NCI-H2081 (cell line): ENCODE measurements at places on chromosomes 7 and 10.

DNA sequence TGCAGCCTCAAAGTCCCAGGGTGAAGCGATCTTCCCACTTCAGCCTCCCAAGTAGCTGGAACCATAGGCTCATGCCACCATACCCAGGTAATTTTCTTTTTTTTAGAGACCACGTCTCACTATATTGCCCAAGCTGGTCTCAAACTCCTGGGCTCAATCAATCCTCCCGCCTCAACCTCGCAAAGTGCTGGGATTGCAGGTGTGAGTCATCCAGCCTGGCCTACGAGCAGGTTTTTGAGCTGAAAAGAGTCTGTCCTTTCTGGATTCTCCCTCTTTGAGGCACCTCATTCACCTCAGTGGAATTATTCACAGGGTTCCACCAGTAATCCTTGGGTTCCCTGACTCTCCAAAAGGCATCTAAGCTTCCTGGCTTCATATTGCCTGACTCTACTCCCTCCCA lies 7.6 kb upstream of the LEP start:
- no peak for DNase-seq

DNA sequence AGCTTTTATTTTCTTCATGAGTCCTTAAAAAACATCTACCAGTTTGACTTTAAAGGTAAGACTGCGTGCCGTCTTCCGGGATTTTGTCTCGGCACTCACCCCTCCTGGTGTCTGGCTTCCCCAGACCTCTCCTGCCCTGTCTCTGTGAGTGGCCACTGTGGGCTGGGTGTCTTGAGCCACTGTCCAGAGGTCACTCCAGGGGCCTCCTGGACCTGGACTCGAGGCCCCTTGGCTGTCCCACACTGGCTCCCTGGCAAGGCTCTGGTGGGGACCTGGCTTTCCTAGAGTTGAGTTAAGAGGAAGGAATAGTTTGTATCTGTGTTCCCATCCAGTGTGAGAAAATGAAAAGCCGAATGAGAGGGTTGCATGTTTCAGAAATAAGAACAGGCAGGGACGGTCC lies 95.5 kb downstream of the NKX6-2 start:
- no peak for DNase-seq

DNA sequence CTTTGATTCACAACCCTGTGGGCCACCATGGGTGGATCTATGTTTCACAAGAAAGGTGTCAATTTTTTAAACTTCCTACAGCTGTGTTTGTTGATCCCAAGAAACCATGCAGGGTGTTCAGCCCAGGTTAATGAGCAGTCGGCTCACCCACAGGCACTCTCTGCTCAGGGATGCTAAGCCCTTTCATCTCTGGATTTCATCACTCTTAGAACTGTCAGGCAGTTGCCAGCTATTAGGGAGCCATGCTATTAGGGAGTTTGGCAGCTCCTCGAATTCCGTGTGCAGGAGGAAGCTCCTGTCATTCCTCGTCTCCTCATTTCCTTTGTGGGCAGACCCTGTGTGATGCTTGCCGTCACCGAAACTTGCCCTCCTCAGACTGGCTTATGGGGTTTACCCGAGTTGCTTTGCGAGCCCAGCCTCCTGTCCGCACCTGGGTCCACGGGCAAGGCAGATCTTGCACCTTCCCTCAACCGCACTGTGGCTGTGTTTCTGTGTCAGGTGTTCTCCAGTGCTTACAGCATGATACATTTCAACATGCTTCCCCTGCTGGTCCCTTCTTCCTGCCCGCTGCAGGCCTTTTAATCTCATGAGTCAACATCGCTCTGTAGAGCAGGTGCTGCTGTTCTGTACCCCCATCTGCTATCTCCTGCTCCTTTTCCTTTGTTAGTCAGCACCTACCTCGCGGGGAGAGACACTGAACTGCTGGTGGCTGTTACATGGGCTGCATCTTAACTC lies 509.8 kb downstream of the SUGCT start:
- DNase-seq, result peak; percentile 17

DNA sequence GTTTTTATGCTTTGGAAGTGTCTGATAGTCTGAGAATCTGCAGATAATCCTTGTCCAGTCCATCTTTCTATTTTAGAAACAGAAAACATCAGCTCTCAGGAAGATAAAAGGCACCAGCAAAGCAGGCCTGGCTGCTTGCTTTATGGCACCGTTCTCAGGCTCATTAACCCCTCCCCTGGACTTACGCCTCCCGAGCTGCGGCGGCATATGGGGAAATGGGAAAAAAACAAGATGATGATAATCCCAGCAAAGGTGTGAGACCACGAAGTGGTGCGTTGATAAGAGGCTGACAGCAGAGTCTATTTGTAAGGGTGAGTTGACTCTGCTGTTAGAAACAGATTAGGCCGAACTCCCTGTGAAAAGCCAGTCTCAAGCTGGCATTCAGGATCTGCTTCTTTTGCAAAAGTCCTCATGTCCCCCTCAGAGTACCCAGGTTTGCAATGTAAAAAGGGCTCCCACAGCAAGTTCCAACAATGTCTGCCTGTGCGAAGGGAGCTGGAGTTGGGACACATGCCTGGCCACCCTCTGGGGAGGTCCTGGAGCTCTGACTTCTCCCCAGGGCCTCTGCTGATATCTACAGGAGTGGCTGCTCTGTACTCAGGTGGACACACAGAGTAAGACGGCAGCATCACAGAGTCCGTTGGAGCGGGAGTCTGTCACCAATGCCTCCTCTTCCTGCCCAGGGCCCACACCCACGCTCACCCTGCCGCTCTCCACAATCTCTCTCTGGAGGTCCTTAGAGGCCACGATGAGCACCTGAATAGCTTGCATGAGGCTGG lies 54.3 kb downstream of the SPDYE5 start:
- no peak for DNase-seq

DNA sequence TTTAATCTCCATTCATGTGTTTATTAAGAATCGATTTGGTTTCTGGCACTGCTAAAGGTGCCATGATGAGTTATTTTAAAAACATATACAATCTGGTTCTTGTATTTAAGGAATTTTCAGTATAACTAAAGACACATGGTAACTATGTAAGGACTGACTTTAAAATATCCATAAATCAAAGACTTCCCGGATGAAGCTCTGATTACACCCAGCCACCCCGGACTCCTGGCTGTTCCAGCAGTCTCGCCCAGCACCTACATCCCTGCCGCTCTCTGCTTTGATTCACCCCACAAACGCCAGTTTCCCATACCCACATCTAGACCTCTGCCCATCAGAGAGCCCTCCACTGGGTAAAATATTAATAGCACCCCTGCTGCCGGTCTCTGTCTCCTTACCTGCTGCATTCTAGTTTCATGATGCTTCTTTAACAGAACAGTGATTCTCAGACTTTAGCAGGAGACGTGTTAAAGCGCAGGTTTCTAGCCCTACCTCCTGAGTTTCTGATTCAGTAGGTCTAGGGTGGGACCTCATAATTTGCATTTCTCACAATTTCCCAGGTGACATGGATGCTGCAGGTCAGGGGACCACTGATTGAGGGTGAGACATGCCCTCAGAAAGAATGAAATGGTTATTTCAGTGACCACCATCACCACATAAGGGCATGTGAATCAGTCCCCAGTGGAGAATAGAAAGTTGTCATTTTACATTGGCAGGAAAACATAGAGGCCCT lies 185.7 kb downstream of the KIAA1217 start:
- DNase-seq, result no peak

DNA sequence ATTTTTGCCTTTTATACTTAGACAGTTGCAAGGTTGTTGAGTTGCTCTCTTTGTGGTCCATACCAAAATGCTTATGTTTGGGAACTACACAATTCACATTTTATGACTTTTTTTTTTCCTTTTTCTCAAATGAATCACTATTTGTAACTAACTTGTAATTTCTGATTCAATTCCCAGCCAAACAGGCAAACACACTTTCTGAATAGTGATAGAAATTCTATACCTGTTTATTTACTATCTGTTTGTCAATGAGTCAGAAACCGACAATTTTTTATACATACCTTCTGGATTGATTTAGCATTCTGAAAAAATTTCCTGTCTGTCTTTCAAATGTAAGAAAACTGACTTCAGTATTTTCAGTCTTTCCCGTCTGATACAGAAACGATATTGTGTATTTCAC lies 69.1 kb downstream of the MBL2 start:
- no peak for DNase-seq

- no peak for DNase-seq
These were observed 5.4 kb downstream of the ADAMTS14 start for GRCh38 chr10:70677620-70678249.

DNA sequence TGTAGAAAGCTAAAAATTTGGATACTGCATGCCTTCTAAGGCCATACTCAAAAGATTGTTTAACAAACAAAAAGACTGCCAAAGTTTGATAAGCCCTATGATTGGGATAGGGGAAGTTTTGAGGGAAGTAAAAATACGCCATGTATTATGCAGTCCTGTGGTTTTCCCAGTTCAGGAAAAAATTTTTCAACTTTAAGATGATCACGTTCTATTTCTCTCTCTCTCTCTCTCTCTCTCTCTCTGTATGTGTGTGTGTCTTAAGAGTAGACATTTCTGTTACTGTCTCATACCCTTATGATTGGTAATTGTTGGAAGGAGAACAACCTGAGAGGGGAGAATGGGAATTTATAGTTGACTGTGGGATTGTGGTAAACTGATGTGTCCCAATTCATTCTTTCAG lies 69.1 kb upstream of the CYP26C1 start:
- no peak for DNase-seq

GRCh38 chr10:112094984-112095383 lies 88.6 kb downstream of the GPAM start:
- DNase-seq, result no peak

- DNase-seq, result no peak
These were observed 722 bp downstream of the UPF2 start for GRCh38 chr10:12041766-12042408.

DNA sequence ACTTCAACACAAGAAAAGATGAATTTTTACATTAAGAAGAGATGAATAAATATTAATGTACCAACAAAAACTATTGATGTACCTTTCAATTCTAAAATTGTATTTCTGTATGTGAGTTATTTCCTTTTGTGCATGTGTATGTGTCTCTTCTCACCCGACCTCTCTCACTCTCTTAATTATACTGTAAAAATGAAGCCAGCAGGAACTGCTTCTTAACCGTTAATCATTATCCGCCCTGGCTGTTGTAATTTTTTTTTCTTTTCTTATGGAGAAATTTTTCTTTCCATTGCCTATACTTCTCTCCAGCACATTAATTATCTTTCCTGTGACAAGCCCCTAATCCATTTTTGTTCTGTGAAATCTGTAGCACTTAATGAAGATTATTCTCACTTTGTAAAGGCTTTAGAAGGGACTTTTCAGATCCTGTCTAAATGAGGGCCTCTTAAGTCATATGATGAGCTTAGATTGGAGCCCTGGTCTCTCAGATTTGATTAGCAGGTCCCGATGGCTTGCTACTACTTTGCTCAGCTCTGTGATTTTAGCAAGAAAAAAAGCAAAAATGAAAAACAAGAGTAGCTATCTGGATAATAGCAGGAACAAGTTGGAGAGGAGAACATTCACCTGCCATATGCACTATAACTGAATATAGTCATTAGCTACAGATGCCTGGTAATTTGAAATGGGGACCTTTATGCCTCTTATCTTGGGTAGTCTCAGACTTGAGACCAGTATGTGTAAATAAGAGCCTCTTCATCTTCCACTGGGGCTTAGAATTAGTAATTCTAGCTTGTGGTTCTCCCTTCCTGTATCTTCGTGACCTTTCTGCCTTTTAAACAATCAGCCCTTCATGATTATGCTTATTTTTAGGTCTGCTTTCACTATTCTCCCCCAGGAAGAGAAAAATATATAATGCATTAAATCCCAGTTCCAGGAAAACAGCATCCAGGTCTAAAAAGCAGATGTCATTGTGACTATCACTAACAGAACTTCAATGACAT lies 80.0 kb upstream of the COL1A2 start:
- DNase-seq, result no peak

GRCh38 chr7:2069472-2069860 lies 163.3 kb downstream of the MAD1L1 start:
- DNase-seq, result no peak

- no peak for DNase-seq
These were observed 10.7 kb downstream of the KIAA1549 start for GRCh38 chr7:138970446-138970845.

DNA sequence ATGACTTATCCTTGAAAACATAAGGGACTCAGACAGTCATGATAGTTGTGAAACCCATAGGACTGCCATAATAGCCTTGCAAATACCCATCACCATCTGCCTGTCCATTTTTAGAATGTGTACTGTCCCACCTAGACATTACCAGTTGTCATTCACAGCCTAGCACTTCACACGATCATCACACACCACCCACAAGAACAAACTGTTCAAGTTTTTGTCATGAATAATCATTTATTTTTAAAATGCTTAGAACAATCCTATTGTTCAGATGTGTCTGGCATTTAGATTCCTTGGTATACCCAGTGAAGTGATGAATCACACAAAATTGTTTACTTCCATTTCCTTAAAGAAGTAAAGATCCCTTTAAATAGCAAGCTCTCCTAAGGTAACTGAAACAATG lies 46.6 kb downstream of the CCDC3 start:
- DNase-seq, result no peak

- no peak for DNase-seq
These were observed 24.3 kb downstream of the SLC29A3 start for GRCh38 chr10:71343392-71343773.

DNA sequence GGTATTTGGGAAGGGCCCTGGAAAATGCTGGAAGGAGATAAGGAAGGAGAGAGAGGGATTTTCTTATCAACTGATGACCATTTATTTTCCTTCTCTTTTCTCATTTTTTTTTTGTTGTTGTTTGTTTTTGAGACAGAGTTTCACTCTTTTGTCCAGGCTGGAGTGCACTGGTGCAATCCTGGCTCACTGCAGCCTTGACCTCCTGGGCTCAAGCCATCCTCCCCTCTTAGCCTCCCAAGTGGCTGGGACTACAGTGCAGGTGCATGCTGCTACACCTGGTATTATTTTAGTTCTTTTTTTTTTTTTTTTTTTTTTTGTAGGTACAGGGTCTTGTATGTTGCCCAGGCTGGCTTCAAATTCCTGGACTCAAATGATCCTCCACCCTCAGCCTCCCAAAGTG lies 52.2 kb downstream of the HIP1 start:
- no peak for DNase-seq

DNA sequence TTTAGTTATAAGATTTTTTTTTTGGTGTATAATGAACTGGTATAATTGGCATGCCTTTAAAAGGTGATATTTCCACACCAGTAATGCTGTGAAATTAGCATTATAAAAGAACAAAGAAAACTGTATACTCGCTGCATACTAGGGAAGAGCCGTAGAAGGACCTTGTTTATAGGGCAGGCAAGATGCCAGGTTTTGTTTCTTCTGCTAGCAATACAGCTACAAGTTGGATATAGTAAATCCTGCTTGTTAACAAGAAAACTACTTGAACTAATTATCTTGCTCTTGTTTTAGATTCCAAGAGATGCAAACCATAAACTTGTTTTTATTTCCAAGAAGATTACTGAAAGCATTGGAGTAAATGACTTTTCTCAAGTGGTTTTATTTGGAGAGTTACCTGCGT lies 1.9 kb downstream of the DNAH11 start:
- DNase-seq, result no peak

DNA sequence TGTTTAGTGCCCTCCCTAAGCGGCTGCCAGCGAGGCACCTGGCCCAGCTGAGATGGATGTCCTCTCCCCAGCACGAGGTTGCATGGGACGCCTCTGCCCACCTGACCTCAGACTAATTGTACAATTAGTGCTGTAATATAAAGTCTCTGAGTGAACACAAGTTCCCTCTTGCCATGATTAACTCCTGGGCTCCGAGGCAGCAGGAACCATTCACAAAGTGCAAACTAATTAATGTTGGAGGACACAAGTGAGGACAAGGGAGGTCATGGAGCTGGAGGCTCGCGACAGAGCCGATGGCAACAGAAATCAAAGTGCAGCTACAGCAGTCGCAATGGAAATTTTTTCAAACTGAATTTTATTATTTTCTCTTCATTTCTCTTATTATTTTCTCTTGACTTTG lies 156.6 kb upstream of the ADARB2 start:
- no peak for DNase-seq

- DNase-seq, result no peak
These were observed 3.1 kb downstream of the SYPL1 start for GRCh38 chr7:106108991-106109390.
